Fibroblast of skin of right quadriceps (primary cell): ENCODE measurements at places on chromosomes 5 and 9.
A peak's percentile ranks its signal among the peaks of the same experiment; 100 is the strongest.

DNA sequence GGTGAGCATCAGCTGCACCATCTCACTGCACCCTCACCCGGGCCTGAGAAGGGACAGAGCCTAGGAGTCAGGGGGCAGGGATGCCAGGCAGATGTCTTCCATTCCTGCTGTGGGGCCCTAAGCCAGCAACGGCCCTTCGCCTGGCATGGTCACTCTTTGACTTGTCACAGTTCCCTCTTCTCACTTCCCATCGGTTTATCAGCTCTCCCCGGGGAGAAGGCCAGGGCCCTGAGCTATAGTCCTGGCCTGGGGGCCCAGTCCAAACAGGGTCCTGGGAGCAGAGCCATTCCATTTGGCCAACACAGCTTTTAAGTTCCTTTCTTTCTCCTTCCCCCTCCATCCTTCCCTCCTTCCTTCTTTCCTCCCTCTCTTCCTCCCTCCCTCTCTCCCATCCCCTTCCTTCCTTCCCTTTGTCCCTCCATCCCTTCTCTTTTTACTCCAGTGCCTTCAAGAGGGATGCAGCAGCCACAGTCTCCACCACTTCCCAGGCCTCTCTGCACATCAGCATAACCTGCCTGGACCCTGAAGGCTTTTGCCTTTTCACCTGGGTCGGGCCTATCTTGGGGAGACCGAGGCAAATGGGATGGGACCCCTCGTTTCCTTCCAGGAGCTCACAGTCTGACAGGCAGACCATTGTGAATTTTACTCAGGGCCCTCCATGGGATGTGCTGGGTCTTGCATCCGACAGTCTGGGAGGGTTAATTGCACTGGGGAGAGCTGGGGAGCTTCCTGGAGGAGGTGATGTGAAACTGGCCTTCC lies 4.2 kb downstream of the COL5A1 start:
- no peak for DNase-seq

- DNase-seq: no peak
Measured at GRCh38 chr5:165227515-165227914, 1722.1 kb downstream of the MAT2B start.

DNA sequence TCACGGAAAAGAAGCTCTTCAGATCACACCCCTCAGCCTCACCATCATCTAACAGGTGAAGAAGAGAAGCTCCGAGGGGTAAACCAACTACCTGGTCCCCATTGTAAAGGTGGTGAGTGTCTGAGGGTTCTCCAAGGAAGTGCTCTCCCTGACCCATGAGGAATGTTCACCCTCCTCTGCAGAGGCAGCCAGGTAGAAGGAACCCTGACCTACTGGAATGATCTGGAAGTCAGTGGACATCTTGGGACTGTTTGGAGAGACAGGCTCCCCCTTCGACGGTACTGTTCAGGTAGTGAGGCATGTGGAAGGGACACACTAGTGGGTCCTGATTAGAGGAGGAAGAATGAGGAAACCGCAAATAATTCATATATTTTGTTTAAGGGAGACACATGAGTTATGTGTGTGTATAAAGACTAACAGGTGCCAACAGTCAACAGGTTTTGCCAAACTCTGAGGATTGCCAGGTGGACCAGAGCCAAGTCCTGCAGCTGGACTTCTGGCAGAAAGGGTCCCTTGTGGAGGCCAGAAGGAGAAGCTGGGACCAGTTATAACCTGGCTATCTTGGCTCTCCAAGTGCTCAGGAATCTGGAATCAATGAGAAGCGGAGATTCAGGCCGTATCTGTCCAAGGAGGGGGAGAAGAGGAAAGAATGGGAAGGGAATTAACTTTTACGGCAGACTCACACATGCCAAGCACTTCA lies 3.0 kb upstream of the ZBTB34 start:
- DNase-seq: no peak

- DNase-seq: no peak
Measured at GRCh38 chr5:135040034-135040332, 6.0 kb upstream of the PITX1 start.

DNA sequence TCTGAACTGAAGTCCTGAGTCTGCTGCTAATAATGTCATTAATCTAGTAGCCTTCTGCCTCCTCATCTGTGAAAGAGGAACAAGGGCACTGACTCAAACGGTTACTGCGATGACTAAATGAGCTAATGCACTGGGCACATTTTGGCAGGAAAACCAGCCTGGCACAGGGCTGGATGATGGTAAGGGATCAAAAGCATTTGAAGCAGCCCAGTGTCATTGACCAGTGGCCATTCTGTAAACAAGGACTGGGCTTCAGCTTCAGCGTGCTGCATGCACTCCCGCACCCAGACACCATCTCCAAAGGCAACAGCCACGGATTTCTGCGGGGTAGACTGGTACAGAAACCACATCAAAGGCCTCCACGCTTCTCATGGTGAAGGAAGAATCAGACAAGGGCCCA lies 8.0 kb downstream of the GCNT4 start:
- no peak for DNase-seq

DNA sequence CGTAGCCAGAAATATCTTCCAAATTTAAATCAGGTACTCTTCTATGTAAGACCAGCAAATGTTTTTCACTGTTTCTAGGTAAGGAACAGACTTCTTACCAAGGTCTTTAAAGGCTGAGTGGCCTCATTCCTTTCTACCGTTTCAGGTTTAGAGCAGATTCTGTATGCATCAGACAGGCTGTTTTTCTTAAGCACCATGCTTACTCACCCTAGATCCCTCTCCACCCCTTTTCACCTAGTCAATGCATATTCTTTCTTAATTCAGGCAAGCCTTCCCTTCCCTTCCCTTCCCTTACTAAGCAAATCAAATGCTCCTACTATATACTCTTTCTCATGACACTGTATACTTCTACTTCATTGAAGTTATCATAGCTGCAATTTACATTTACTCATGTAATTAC lies 70.7 kb downstream of the RFX3 start:
- DNase-seq: no peak

DNA sequence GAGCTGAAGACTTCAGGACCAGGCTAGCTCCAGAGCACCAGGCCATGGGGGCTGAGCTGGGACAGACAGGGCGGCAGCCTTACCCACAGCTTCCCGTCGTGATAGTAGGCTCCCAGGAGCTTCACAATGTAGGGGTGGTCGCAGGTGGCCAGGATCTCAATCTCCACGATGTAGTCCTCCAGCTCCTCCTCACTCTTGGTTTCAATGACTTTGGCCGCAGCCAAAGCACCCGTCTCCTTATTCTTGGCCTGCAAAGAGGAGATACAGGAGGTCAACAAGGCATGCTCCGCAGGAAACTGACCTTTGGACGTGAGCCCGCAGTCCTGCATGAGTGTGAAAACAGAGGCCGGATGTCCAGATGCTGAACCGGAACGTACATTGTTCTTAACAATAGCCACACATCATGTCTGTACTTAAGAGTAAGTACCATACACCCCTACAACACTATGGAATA lies 31.5 kb downstream of the STK10 start:
- no peak for DNase-seq

DNA sequence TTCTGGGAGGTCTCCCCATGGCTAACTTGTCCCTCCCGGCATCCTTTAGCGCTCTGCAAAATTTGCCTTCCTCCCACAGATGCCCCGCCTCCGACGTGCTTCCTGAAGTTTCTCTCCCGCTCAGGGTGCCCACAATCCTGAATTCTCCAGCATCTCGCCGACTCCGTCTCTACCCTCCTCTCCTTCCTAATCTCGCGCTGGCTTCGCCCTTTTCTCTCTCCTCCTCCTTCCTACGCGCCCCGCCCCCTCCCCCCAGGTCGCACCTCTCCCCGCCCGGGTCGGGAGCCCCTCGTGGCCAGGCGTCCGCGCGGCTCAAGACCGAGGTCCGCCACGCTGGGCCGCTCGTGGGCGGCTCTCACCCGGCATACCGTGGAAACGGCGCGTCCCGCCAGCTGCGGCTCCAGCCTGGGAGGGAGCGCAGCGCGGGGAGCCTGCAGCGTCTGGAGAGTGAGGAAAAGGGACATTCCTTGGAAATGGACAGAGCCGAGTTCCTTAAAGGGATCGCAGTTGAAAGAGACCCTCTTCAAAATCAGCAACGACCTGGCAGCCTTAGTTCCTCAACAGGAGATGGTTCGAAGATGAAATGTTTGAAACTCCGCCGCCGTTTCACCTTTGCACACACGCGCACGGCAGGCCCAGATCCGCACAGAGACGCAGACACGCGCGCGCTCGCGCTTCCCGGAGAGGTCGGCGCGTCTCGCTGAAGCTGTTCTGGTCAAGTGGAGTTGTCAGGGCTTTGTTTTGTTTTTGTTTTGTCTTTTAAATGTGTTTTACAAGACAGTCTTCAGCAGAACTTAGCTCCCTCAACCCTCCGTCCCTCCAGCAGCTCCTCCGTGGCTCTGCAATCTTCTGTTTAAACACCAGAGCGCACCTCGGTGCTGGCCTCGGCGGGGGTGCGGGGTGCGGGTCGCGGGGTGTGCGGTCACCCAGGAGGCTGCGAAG lies 5.0 kb upstream of the IRX2 start:
- DNase-seq: peak; percentile 91
